ENCODE measurements at places on chromosomes 5 and 9. TPM values are rescaled to one million over a fixed set of nuclear protein-coding genes. Genes with fewer than 3 reads are reported as not detected.

DNA sequence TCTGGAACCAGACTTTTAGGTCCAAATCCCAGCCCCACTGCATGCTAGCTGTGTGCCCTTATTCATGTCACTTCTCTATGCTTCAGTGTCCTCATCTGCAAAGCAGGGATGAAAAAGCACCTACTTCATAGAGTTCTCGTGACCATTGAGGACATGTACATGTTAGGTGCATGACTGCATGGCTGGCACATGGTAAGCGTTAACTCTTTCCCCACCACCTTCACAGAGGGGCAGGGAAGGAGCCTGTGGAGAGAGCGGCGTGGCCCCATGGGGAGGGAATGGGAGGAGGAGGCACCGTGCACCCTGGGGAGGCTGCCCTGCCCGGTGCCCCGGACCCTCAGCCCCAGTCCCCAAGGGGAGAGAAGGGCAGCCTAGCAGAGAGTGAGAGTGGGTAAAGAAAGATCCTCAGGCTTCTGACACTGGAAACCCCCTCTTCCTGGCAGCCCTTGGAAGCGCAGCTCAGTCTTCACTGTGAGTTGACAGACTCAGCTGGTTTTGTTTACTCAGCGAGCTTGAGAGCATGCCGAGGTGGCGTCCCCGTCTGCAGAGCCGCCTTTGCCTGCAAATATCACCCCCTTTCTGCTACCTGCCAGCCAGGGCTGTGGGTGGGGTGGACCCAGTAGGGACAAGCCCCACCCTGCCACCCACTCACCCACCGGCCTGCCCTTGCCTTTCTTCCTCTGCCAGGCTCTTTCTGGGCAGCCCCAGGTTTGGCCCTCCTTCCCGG lies 10.6 kb upstream of the ANGPTL2 start:
- DNase-seq, result peak; percentile 41

DNA sequence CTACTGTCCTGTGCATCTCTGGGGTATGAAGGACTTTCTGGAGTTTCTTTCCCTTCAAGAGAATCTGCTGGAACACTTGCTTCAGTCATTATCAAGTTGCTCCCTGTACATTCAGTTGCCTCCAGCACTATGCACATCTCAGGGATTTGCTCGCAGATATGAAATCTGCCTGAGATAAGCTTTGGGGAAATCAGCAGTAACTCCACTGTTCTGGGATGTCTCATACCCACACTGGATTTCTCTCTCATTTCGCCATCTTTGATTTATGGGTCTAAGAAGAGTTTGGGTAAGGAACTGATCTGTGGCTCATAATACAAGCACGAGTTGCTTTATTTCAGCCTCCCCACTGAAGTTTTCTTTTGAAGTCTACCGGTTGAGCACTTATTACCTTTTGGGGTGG lies 585.6 kb downstream of the PSAT1 start:
- no peak for DNase-seq

GRCh38 chr9:122814545-122814944 lies 13.8 kb downstream of the PDCL start:
- no peak for DNase-seq

Gene HEXB
- 101 TPM for total RNA-seq

Gene C1QTNF2
- 3.8 TPM for total RNA-seq

All from ureter (tissue), 1 donor.